GM13977 (cell line): ENCODE measurements at places on chromosomes 3 and 15.

DNA sequence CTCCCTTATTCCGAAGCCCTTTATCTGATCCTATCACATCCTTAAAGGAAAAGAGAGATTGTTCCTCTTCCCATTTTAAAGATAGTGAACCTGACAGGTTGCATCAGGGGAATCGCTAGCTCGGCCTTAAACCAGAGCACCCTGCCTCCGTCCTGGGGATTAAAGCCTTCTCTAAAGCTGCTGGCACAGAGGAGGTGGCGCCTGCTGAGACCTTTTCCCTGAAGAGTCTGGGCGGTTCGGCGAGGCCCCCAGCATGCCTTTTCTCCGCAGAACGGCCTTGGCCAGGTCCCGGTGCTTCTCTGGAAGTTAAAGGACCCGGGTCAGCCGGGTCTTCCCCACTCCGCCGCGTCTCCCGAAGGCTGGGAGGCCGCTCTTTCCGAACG is 593 bp downstream of the FAM219B start:
- peak; percentile 52 for DNase-seq

GRCh38 chr3:47455806-47456452 is 19.8 kb downstream of the SCAP start:
- DNase-seq: no peak

DNA sequence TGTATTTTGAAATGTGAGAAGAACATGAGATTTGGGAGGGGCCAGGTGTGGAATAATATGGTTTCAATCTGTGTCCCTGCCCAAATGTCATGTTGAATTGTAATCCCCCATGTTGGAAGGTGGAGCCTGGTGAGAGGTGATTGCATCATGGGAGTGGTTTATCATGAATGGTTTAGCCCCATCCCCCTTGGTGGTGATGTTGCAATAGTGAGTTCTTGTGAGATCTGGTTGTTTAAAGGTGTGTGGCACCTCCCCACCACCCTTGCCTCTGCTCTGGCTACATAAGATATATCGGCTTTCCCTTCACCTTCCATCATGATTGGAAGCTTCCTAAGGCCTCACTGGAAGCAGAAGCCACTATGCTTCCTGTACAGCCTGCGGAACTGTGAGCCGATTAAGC is 23.9 kb upstream of the TMEM108 start:
- no peak for DNase-seq

DNA sequence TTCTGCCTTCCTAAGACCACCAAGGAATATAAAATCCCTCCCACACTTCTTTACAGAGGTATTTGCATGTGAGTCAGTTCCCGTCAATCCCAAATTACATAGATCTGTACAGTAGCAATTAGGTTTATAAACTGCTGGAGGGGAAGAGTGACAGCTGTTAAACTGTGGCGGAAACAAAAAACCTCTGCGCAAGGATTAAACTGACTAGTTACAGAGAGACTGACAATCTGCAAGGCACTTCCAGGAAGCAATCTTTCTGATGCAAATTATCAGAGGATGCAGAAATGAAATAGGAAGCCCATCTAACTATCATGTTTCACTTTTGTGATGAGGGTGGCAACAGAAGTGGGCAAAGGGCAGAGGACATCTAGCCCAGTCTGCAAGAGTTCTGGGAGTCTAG is 150.4 kb downstream of the RTP4 start:
- DNase-seq: no peak

GRCh38 chr3:45957586-45957985 is 14.3 kb downstream of the CXCR6 start:
- DNase-seq: no peak

GRCh38 chr15:79117442-79118204 is 27.0 kb upstream of the RASGRF1 start:
- DNase-seq: no peak

DNA sequence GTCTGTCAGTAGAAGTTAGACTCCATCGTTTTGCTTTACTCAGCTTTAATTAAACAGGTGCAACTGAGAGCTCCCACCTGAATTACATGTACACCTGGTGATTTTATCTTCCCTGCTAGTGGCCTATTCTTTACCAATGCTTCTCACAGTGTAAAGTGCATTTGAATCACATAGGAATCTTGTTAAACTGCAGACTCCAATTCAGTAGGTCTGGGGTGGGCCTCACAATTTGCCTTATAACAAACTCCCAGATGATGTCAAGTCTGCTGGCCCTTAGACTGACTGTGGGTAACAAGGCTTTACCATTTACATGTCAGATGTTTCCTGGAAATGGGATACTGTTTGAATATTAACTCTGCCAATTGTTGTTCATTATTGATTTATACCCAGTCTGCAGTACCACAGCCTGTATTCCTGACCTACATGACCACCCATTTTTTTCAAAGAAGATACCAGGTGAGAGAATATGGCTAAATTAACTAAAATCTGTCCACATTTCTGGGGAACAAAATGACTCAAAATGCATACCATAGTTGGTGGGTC is 37.2 kb downstream of the CMSS1 start:
- DNase-seq: no peak

DNA sequence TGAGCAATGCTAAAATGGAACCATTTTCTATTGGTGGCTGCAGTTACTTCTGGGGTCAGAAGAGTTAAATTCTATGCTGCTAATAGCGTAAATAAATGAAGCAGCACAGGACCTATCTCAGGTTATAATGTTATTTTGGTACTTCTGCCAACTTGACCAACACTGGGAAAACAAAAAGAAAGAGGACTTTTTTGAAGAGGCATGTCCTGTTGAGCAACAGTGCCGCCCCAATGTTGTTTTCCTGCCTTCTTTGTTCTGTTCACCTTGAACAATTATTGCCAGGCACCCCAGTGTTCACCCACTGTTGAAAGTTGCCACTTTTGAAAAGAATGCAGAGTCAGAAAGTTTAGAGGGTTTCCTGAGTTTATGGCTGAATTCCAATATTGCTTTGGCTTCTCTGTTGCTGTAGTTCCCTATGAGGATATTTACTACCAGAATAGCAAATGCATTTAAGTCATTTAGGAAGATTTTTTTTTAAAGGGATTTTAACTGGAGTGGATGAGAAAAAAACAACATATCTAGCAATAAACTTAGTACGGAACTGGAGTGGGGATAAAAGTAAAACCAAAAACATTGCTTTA is 679.0 kb upstream of the DPPA4 start:
- DNase-seq: no peak

GRCh38 chr3:46599590-46599989 is 12.7 kb upstream of the FAM240A start:
- DNase-seq: no peak

DNA sequence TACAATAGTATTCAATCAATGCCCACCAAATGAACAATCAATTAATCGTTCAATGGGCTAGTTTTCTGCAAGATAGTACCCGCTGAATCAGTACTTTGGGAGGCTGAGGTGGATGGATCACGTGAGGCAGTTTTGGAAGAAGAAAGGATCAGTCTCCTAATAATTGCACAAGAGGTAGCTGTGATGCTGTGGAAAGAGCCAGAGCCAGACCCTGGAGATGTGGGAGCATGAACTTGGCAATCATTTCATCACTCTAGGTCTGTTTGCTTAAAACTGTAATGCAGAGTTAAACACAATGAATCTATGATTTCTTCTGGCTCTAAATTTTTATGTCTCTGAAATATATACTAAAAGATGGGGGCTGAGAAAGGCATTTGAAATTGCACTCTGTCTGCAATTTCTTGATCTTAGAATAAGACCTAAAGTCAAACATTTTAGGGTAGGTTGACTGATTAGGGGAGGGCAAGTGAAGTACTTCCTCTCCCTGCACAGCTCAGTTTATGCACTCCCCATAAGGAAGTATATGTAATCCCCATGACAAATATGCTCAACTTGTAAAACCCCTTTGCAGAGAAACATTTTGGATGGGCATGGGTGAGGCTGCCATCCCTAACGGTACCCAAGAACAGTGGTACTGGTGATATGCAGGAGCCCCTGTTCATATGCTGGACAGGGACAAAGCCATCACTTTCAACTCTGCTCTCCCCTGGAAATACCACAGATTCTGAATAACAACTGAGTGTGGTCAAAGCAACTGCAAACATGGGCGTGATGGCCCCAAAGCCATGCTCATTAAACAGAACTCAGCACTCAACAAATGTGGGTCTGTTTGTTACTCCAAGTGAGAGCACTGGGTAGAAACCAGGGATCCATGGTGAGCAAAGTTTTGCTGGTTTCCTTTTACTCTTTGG is 28.6 kb upstream of the SPATA12 start:
- DNase-seq: no peak

GRCh38 chr15:54150255-54150654 is 172.0 kb downstream of the UNC13C start:
- DNase-seq: no peak

DNA sequence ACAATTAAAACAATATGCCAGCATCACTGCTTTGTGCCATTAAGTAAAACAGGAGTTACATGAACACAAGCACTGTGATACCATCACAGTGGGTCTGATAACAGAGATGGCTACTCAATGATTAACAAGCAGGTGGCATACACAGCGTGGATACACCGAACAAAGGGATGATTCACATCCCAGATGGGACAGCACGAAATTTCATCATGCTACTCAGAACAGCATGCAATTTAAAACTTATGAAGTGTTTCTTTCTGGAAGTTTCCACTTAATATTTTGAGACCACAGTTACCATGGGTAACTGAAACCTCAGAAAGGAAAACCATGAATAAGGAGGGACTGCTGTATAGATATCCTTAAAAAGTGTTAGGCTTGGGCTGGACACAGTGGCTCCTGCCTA is 44.5 kb downstream of the SLC24A1 start:
- DNase-seq: no peak

DNA sequence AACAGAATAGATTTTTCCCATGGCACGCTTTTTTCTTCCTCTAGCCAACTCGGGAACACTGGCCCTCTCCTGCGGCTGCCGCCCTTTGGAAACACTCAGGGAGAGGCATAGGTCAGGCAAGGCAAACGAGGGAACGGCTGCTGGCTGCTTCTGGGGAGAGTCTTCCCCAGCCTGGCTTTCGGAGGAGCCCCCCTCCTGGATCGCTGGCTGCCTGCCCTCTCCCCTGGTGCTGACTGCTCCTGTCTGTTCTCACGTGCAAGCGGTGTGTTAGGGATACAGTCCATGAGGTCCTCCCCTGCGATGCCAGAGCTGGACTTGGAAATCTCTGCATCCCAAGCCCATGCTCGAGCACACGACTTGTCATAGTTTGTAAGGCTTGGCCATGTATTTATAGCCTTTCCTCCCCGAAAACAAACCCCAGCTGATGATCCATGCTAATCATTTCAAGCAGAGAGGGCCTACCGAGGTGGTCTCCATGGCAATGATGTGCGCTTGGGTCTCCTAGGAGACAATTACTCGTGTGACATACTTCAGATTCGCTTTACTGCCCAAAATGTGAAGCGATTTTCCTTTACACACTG is 315.6 kb upstream of the ATP10A start:
- DNase-seq: no peak

GRCh38 chr3:7567160-7567559 is 706.2 kb downstream of the GRM7 start:
- DNase-seq: no peak

DNA sequence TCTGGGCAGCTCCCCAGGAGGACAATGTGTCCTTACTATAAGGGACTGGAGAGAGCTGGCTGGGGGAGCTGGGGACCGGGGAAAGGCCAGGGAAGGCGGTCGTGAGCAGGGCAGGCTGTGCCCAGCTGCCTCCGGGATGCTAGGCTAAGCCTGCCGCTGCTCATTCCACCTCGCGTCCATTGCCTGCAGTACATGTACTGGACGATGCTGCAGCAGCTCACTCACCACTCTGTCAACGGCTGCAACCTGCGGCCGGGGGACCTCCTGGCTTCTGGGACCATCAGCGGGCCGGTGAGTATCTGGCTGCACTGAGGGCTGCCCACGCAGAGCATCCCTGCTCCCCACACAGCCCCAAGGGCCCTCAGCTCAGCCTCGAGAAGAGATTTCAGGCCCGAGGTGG is 27.1 kb downstream of the FAH start:
- no peak for DNase-seq

DNA sequence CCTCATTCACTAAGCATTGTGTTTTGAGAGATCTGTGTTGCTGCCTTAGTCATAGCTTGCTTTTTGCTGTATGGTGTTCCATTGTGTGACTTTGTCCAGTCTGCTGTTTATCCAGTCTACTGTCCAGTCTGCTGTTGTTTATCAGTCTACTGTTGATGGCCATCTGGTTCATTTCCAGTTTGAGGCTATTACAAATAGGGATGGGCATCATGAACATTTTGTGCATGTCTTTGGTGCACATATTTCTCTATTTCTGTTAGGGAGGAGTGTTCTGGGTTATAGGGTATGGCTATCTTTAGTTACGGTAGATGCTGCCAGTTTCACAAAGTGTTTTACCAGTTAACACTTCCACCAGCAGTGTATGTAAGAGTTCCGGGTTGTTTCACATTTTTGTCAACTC is 22.2 kb upstream of the CLEC3B start:
- no peak for DNase-seq

GRCh38 chr15:55766676-55767075 is 23.7 kb upstream of the PRTG start:
- DNase-seq: no peak

DNA sequence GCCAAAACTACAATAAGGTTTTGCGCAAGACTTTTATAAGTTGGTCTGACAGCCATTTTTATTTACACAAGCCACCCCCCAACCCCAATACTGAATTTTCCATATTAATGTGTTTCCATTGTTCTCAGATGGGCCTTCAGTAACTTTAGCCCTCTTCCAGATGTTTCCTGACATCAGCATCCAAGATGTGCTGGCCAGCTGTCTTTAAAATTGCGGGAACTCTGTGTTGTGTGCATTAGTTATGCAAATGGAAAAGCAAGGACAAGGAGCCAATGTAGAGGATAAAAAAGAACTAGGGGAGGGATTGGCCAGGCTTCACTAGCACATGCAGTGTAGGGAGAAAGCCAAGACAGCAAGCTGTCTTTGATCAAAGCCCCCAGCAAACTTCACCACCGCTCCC is 45.4 kb downstream of the COMMD2 start:
- DNase-seq: no peak

GRCh38 chr15:76234337-76234889 is 76.9 kb downstream of the ETFA start:
- DNase-seq: no peak

DNA sequence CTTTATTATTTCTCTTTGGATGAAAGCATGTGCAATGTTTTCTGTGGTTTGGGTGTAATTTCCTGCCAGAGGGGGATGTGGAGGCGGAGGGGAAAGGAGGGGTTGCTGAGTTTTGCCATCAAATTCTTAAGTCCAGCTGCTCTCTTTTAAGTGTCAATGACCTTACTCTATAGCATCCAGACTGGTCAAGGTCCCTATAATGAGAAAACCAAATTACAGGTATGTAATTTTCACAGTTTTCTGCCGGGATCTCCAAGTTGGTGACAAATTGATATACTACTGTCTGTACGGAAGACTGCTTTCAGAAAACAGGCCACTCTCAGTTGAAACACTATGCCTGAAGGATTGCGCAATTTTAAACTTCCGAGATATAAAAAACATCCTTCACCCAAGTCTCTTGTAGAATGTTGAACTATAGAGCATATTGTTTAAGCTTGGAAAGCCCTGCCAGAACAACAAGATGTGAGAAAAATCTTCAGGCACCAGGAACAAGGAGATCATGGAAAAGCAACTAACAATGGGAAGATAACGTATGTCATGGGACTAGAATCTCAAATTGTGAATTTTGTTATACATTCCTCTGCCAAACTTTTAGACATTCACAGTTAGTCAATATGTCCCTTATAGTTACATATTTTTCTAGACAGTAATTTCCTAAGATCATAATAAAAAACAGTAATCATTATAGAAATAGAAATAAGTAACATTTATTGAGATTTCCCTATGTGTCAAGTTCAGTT is 300.7 kb upstream of the SATB1 start:
- DNase-seq: no peak

GRCh38 chr3:23051240-23052140 is 151.6 kb upstream of the UBE2E2 start:
- no peak for DNase-seq

GRCh38 chr3:188439080-188439479 is 285.1 kb downstream of the LPP start:
- DNase-seq: peak; percentile 27
